ENCODE measurements at places on chromosomes 2 and 18. TPM values are rescaled to one million over a fixed set of nuclear protein-coding genes. Genes with fewer than 3 reads are reported as not detected.

Gene LAMA1
- total RNA-seq, result 8.3 TPM

Gene PLGLB2
- 3.2 TPM for total RNA-seq

Gene ERBB4
- total RNA-seq, result not detected

Gene NEU4
- total RNA-seq, result not detected

Gene EGR4
- total RNA-seq, result not detected

Gene MAB21L4
- total RNA-seq, result not detected

DNA sequence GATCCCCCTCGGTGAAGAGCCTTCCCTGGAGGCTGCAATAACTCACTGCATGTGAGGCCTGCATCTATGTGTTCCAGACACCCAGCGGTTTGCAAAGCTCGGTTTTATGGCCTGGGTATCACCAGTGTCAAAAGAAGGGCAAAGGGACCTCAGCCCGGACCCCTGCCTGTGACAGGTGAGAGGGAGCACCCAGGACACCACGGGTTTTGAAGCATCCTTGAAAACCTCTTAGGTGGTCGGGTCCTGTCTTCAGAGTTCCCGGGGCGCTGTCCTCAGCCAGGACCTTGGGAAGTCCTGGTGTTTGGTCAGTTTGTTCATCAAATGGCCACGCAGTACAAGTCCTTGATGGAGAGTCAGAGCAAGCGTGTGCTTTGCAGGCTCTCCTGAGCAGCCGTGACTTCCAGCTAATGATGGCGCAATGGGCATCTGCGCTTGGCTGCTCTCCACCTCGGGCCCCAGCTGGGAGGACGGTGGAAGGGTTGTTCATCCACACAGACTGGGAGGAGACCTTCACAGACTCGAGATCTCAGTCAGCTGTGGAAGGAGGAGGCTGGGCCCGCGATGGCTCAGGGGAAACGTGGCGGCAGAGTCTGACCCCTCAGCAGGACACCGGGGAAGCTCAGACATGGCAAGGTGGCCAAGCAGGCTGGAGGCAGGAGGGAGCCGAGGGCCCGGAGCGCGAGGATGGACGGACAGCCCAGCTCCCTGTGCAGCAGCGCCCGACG, 113.1 kb upstream of the GPC1 start:
- no peaks in the 10 kb centered on the region for H3K36me3 ChIP-seq
- H3K4me3 ChIP-seq, result no peak overlapping the region
- no peak overlapping the region for H3K27ac ChIP-seq

GRCh38 chr2:58006256-58006951, 40.2 kb upstream of the VRK2 start:
- no peak overlapping the region for H3K4me3 ChIP-seq
- no peak for DNase-seq
- H3K27me3 ChIP-seq, result no peaks in the 10 kb centered on the region
- H3K4me1 ChIP-seq, result no peaks in the 10 kb centered on the region

GRCh38 chr2:133421516-133422324, 146.5 kb downstream of the NCKAP5 start:
- H3K27ac ChIP-seq, result no peak overlapping the region
- H3K36me3 ChIP-seq, result no peaks in the 10 kb centered on the region
- peaks cover 6% of the 10 kb centered on the region for H3K4me1 ChIP-seq
- DNase-seq, result no peak
- H3K4me3 ChIP-seq, result no peak overlapping the region
- H3K27me3 ChIP-seq, result no peaks in the 10 kb centered on the region

GRCh38 chr2:158115202-158115767, 13.6 kb downstream of the UPP2 start:
- no peak overlapping the region for H3K4me3 ChIP-seq
- no peak for DNase-seq
- H3K36me3 ChIP-seq, result no peaks in the 10 kb centered on the region
- no peaks in the 10 kb centered on the region for H3K4me1 ChIP-seq
- no peak overlapping the region for H3K27ac ChIP-seq

DNA sequence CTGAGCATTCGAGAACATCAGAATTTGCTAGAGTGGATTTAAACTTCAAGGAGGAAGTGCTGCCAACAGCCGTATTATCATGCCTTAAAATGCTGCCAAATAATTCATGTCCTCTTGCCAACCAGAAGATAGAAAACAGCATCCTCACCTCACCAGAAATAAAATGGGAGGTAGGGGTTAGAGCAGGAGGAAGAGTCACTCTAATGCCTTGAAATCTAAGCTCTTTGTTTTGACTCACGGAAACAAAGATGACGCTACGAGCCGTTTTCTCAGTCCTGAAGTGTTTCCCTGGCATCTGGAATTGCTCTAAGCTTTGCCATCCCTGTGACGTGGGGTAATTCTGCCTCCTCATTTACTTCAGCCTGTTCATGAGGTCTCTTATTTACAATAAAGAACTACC, 97.1 kb downstream of the PRPF40A start:
- H3K4me3 ChIP-seq, result no peak overlapping the region
- no peak overlapping the region for H3K27ac ChIP-seq
- H3K27me3 ChIP-seq, result no peaks in the 10 kb centered on the region
- peaks cover 11% of the 10 kb centered on the region for H3K36me3 ChIP-seq
- no peak for DNase-seq

DNA sequence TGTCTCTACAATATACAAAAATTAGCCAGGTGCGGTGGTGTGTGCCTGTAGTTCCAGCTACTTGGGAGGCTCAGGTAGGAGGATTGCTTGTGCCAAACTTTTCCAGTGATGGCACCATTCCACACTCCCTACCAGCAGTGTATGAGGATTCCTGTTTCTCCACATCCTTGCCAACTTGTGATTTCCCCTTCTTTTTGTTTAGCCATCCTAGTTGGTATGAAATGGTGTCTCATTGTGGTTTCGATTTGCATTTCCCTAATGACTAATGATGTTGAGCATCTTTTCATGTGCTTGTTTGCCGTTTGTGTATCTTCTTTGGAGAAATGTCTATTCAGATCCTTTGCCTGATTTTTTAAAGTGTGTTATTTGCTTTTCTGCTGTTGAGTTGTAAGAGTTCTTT, 41.0 kb downstream of the EPB41L5 start:
- DNase-seq, result no peak
- no peaks in the 10 kb centered on the region for H3K27me3 ChIP-seq
- H3K4me3 ChIP-seq, result no peak overlapping the region
- no peak overlapping the region for H3K27ac ChIP-seq

DNA sequence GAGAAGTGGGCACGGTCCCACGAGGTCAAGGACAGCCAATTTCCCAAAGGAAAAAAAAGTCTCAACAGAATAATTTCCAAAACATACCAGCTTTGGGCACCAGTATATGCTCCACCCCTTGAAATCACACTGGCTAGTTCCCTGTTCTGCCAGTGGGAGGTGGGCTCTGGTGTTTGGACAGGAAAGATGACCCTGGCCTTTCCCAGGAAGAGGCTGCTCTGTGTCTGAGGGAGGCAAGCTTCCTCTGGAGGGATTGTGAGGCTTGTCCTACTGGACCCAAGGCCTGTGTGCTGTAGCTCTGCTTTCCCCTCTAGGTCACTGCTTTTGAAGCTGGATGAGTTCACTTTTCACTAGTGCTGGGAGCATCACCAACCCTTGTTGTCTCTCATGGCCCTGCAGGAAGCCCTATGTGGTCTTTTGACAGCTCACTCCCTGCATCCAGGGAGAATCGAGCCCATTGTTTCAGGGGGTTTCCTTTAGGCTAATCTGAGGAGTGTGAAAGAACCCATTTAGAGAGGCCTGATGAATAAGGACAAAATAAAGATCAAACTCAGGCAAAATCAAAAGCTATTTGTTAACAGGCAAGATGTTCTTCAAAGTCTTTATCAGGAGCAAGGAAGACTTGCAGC, 36.3 kb downstream of the CXCR4 start:
- H3K27me3 ChIP-seq, result no peaks in the 10 kb centered on the region
- DNase-seq, result no peak
- H3K27ac ChIP-seq, result no peak overlapping the region
- H3K36me3 ChIP-seq, result no peaks in the 10 kb centered on the region

GRCh38 chr2:134224005-134224404, 29.9 kb upstream of the MGAT5 start:
- H3K27ac ChIP-seq, result no peak overlapping the region
- no peak overlapping the region for H3K4me3 ChIP-seq
- no peaks in the 10 kb centered on the region for H3K36me3 ChIP-seq
- no peaks in the 10 kb centered on the region for H3K27me3 ChIP-seq
- H3K4me1 ChIP-seq, result no peaks in the 10 kb centered on the region

DNA sequence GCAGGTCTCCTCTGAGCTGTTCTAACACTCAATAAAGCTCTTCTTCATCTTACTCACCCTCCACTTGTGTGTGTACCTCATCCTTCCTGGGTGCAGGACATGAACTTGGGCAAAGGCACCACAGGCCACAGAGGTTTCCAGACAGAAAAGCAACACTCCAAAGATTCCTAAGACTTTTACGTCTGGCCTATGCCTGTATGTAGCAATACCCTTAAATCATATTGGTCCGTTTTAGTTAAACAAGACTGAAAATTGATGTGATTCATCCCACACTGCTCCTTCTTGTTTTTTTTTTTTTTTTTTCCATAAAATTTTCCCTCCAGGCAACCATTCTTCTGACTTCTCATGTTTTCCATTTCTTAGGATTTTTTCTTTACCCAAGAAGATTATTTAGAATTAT, 404.3 kb downstream of the PID1 start:
- H3K36me3 ChIP-seq, result no peaks in the 10 kb centered on the region
- no peak for DNase-seq
- no peaks in the 10 kb centered on the region for H3K27me3 ChIP-seq

GRCh38 chr2:224063298-224063648, 24.2 kb upstream of the SERPINE2 start:
- H3K27me3 ChIP-seq, result no peaks in the 10 kb centered on the region
- no peaks in the 10 kb centered on the region for H3K36me3 ChIP-seq
- no peak for DNase-seq
- no peak overlapping the region for H3K27ac ChIP-seq

GRCh38 chr2:40516604-40517003, 64.7 kb upstream of the SLC8A1 start:
- peaks cover 5% of the 10 kb centered on the region for H3K4me1 ChIP-seq
- no peak for DNase-seq
- H3K4me3 ChIP-seq, result no peak overlapping the region
- H3K27ac ChIP-seq, result no peak overlapping the region
- no peaks in the 10 kb centered on the region for H3K36me3 ChIP-seq

- H3K4me1 ChIP-seq, result peaks cover 13% of the 10 kb centered on the region
- H3K27ac ChIP-seq, result no peak overlapping the region
- no peak overlapping the region for H3K4me3 ChIP-seq
These were observed 36.5 kb downstream of the SEMA4F start for GRCh38 chr2:74690571-74690970.

- H3K4me1 ChIP-seq, result no peaks in the 10 kb centered on the region
- DNase-seq, result peak; percentile 59
- no peak overlapping the region for H3K27ac ChIP-seq
- no peak overlapping the region for H3K4me3 ChIP-seq
- no peaks in the 10 kb centered on the region for H3K27me3 ChIP-seq
- no peaks in the 10 kb centered on the region for H3K36me3 ChIP-seq
These were observed 354.6 kb upstream of the SETBP1 start for GRCh38 chr18:44325903-44326635.

- no peaks in the 10 kb centered on the region for H3K36me3 ChIP-seq
- peak; percentile 92 for DNase-seq
- H3K27me3 ChIP-seq, result no peaks in the 10 kb centered on the region
These were observed 145.3 kb downstream of the C1D start for GRCh38 chr2:67917332-67918054.

DNA sequence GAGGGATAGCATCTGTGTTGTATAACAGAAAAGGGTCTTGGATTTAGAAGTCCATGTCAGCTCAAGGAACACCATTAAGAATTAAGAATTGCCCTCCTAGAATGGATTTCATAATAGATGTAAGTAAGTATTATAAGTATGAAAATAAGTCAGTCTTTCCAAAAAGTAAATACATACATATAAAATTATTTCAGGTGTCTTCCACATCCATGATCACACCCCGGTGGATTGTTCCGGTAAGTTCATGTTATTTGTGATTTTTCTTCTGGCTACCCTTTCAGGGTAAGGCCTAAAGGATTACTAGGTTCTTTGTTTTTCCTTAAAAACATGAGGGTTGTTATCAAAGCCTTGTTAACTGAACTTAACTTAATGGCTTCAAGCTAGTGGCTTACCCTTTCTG, 55.9 kb downstream of the TMEM185B start:
- H3K4me3 ChIP-seq, result no peak overlapping the region
- no peaks in the 10 kb centered on the region for H3K36me3 ChIP-seq
